ENCODE measurements at places on chromosomes 13 and 19.

DNA sequence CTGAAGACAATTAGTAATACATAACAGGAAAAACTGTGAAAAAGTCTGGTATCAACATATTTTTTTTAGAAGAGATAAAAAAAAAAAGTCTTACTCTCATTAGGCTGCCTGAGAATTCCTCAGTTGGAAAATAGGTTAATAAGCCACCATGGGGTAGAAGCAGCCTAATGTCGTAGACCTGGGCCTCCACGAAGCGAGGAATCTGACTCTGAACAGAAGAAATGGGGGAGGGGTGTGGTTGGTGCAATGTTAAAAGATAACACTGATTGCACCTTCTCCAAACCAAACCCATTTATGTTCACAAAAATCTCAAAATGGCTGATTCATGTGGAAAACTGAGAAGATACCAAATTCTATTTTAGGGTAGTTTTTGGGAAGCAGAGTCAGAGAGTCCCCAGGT is 62.4 kb downstream of the MPHOSPH8 start:
- no peak for DNase-seq

DNA sequence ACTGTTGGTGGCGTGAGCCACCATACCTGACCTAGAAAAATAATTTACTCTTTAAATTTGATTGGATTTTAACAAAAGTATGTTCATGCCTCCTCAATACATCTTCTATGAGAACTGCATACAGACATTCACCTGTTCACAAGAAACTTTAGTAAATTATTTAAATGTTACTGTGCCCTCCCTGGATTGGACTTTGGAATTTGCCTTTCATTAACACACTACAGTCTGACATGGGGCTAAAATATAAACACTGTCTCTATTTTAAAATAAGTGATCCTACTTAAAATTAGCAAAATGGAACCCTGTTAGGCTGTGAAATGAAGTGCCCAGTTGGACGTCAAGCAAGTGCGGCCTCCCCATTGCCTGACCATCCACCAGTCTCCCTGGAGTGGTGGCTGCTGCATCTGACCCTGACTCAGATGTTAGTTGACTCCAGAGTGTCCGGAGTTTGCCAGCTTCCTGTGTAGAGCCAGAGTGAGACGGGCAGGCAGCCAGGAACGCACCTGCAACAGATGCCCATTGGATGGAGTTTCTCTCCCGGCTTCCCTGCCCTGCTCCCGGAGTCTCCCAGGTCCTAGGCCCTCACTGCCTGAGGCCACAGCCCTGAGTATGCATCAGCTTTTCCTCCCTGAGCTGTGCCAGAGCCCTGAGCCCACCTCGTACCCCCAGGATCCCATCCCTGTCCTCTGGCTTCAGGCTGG is 45.9 kb upstream of the ATP11A start:
- DNase-seq = no peak

DNA sequence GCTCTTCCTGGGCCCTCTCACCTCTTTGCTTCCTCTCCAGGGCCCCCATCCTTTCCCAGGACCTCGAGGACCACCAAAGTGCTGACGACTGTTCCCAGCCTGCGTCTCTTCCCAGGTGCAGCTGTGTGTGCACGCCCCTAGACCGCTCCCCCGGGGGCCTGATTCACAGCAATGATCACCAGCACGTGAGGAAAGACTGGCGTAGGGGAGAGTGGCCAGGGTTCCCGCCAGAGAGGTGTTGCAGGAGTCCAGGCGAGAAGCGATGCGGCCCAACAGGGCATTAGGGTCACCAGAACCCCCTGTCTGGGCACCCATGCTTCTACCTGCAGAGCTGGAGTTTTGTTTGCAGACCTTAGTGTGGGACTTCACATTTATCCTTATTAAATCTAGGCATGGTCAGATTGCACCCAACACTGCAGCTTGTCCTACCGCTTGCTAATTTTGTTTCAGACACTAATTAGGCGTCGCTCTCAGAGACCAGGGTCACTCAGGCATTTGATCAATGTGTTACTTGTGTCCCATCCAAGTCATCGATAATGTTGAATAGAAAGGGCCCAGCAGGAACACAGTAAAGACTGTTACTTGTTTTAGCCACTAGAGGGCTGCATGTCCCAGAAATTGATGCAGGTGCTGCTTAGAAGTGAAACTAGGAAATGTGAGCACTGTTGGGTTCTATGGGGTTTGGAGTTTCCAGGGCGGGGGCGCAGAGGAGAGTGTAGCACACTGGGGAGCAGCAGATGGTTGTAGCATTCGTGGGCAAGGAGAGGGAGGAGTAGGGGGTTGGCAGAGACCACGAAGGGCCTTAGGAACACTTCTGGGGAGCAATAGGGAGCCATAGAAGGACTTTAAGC is 53.2 kb downstream of the CDADC1 start:
- peak; percentile 77 for DNase-seq

DNA sequence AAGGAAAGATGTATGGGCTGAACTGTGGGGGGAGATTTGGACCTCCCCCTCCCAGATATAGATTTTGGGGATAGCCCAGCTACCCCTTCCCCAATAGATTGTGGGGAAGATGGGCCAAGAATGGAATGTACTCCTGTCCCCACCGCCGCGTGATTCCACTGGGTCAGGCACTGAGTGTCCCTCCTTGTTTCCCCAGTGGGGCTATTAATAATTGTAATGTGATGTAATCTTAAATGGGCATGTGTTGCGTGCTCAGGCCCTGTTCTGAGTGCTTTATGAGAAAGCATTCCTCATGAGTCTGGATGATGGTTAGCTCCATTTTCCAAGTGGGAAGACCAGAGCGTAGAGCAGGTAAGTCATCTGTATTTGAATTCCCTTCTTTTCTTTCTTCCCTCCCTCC is 1.4 kb downstream of the PSMD8 start:
- DNase-seq = peak; percentile 61

DNA sequence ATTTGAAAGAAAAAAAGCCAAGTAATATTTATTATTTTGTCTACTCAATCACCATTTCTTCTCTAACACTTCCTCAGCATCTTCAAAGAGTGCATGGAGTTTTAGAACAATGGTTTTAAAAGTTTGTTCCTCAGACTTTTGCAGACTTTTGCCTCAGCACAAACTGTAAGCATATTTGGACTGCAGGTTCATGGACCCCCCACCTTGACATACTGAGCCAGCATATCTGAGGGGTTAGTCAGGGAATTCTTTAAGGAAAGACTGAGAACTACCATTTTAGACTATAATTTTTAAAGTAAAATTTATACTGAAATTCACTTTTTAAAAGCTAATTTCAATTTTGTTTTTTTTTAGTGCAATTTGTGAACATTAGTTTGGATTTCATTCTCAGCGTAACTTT is 1676.8 kb upstream of the PCDH20 start:
- no peak for DNase-seq

DNA sequence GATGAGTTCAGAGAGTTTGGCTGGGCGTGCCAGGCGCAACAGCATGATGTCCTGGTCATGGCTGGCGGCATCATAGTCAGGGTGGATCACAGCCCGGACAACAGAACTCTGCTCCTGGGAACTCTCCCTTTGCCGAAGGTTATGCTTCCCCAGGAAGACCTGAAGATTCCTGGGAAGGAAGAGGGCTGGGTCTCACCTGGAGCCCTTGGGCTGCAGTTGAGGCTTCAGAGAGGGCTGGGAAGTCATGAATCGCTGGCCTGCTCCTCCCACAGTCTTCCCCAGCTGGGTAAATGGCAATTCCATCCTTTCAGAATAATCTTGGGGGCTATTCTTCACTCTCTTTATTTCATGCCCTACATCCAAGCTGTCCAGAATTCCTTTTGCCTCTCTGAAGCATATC is 6.0 kb downstream of the KLK6 start:
- DNase-seq = no peak

DNA sequence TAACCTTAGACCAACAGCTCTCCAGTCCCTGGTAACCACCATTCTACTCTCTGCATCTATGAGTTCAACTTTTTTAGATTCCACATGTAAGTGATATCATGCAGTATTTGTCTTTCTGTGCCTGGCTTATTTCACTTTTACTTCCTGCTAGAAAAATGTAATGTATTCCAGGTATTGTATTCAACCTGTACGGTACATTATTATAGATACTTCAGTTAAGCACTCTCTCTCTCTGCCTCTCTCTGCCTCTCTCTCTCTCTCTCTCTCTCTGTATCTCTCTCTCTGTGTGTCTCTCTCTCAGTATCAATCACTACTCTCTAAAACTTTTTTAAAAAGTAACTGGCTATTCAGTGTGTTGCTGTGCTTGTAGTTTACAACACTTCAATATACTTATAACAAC is 8.4 kb downstream of the DACH1 start:
- DNase-seq = no peak

DNA sequence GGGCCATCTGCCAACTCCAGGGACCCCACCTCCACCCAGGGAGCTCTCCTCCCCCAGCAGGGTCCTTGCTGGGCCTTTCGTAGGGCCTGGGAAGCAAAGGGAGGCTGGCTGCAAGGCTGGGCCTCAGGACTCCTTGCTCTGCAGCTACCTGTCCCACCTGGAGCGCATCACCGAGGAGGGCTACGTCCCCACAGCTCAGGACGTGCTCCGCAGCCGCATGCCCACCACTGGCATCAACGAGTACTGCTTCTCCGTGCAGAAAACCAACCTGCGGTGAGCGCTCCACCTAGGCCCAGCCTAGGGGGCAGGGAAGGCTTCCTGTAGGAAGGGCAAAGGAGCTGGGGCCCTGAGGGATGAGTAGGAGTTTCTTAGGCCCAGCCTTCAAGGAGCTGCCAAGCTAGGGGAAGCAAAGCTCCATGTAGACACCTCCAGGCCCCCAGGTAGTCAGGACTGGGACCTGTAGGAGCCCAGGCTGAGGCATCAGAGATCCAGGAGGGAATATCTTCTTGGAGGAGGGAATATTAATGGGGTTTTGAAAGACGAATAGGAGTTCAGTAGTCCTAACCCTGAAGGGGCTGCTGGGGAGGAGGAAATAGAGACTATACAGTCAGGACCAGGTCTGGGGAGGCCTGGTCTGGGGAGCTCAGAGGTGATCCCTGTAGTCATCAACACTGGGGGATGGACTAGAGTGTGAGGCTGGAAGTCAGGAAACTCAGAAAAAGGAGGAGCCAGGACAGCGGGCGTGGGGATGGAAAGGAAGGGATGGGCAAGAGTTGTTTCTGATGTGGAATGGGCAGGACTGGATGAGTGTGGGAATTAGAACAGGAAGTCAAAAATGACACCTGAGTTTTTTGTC is 16.0 kb downstream of the GNA15 start:
- DNase-seq = peak; percentile 37

DNA sequence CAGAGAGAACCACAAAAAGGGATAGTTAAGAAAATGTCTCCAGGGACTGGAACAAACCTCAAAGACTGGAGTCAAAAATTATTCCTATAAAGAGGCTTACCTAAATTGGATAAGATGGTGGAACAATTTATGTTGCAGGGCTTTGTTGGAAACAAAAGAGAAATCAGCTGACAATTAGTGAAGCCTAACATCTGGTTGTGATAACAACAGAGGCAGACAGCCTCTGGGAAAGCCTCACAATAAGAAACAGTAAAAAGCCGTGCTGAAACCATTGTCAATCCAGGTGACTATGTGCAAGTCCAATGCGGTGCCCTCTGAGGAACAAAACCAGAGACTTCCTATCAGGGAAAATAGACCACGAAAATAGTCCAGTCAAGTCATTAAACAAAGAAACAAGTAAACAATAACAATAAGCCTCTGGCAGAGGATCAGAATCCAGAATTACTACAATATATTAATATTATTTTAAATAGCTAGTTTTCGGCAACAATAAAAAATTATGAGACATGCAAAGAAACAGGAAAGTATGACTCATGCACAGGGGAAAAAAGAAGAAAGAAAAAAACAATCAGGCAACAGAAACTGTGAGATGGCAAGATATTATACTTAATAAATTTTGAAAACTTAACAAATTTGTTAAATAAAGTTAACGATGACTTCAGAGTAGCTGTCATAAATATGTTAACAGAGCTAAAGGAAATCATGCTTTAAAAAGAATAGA is 99.7 kb upstream of the RXFP2 start:
- no peak for DNase-seq

DNA sequence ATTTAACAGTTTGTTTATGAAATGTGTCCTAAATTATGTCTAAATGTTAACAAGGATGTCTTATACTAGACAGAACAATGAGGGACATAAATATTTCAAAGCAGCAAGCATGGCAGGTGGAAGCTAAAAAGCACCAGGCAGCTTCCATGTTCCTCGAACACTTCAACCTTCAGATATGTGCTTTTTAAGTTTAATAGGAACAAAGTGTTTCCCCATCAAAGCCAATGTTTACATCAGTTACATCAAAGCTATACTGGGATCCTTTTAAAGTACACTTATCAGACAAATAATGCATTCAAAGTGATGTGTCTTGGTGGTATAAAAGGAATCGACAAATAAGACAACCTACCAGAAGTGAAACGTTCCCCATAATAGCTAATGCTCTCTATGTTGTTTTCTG is 2841.1 kb upstream of the PCDH20 start:
- DNase-seq = no peak

DNA sequence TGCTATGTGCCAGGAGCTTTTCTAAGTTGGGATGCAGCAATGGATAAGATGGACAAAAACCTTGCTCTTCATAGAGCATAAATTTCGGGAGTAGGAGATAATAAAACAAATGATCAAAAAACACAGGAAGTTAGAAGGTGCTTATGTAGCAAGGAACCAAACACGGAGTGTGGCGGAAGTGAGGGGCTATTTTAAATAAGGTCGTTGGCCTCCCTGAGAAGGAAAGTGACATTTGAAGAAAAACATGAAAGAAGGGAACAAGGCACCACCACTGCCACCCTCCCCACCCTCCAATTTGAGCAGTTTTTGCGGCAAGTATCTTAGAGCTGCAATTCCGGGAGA is 3.2 kb upstream of the GSX1 start:
- no peak for DNase-seq

- DNase-seq = no peak
Observed at GRCh38 chr19:55670280-55671053, 4.6 kb upstream of the EPN1 start.

- DNase-seq = peak; percentile 84
Observed at GRCh38 chr19:34475026-34475974, 6.3 kb upstream of the WTIP start.

DNA sequence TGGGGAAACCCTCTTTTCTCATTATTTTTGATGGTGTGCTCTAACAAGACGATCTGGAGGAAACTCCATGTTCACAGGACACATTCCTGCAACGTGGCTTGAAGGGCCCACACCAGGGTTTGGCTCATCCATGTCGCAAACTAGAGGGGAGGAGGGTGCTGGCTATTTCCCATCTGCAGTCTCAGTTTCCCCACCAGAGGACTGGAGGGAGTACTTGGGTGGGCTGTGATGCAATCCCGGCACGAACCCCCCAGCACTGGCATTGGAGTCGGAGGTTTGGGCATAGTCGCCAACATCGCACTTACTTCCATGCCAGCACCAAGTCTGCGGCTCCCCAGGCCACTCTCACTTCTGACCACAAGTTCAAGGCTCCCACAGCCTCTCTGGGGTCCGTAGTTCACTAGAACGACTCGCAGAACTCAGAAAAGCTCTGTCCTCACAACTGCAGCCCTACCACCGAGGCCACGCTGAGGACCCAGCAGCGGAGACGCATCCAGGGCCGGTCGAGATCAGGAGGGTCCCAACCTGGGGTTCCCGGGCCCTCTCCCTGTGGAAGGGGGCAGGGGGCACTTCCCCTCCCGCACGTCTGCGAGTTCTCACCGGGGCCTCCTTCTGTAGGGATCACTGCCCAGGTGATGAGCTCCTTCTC is 165.6 kb upstream of the SOX1 start:
- DNase-seq = no peak

- no peak for DNase-seq
Observed at GRCh38 chr13:113550453-113550852, 34.1 kb upstream of the TFDP1 start.

All from EL (cell line).